ENCODE measurements at places on chromosomes 4 and X.

DNA sequence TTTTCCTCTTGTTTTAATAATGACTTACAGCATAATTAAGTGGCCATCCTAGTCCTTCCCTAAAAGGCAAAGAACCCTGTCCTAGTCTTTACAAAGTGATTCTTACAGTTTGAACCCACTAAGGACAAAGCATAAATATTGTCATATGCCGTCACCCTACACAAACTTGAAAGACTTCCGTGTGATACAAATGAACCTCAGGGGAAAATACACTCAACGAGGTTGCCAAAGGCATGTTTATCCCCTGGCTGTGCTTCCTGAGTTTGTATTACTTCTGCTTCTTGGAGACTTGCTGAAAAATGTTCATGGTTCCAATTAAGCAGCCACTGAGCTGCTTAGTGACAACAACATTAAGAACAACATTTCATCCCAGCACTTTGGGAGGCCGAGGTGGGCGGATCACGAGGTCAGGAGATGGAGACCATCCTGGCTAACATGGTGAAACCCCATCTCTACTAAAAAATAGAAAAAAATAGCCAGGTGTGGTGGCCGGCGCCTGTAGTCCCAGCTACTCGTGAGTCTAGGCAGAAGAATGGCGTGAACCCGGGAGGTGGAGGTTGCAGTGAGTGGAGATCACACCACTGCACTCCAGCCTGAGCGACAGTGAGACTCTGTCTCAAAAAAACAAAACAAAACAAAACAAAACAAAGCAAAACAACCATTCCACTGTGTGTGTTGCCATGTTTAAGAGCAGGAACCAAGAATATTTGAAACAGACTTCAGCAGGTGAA, 16.2 kb downstream of the RASSF6 start:
- DNase-seq: no peak

- DNase-seq: no peak
Observed at GRCh38 chrX:23745786-23746185, 2.7 kb upstream of the ACOT9 start.

- DNase-seq: no peak
Observed at GRCh38 chrX:24184018-24184417, 34.5 kb downstream of the ZFX start.

DNA sequence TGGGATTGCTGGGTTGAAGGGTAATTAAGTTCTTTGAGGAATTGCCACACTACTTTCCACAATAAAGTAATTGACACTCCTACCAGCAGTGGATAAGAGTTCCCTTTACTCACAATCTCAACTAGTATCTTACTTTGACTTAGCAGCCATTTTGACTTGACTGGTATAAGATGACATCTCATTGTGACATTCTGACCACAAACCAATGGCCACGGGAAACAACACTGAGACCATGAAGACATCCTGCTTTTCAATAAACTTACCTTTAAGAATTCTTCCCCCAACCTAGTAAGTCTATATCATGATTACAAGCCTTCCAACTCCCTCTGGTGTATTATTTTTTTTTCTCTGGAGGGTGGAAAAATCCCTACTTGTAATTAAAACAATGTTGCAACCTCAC, 66.9 kb upstream of the WDR1 start:
- no peak for DNase-seq

- no peak for DNase-seq
Observed at GRCh38 chrX:112066813-112067212, 15.8 kb downstream of the TRPC5 start.

DNA sequence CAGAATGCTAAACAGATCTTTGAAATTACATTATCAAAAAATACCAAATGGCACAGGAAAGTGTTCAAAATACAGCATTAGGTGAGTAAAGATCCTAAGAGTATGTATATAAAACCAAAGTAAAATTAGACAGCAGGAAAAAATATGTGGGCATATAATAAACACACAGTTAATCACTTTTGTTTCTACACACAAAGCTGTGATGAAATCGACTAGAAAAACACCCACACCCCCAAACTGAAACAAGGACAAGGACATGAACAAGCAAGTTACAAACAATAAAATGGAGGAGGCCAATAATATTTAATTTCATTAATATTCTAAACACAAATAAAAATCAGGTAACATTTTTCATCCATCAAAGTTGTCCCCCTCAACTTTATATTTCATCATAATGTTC, 143.2 kb downstream of the FRYL start:
- DNase-seq: no peak

DNA sequence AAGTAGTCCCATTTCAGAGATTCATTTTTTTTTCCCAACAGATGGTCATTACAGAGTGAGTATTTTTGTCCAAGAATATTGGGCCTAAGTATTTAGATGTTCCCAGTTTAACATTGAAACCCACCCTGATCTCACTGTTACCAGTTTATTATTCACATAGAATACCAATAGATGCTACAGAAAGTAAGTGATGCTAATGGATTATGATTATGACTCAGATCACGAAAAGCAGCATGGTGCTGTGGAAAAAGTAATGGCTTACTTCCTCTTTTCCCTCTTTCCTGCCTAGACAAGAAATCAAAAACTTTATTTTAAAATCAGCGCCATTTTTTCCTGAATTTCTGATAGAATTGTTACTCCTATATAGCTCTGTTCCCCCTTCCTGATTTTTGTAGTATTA, 51.9 kb downstream of the GSPT2 start:
- no peak for DNase-seq

GRCh38 chr4:136390824-136391223, 1141.5 kb downstream of the PCDH18 start:
- DNase-seq: no peak

DNA sequence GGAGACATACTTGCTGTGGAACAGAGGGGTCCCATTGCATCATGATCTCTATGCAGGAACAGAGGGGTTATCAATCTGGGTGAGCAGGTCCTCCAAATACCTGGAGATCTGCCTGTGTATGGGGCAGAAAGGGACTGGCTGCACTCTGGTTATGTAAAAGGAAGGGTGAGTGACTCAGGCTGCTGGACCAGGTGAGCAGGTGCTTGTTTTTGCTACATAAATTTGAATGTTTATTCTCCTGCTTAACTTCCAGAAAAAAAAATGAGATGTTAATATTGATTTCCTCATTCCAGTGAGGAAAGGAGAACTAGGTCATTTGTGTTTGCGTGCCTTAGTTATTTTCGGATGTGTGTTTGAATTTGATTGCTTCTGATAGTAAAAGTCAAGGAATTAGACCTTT, 225.8 kb upstream of the TRAM1L1 start:
- DNase-seq: no peak

GRCh38 chr4:117971403-117971802, 62.9 kb upstream of the NDST3 start:
- no peak for DNase-seq

DNA sequence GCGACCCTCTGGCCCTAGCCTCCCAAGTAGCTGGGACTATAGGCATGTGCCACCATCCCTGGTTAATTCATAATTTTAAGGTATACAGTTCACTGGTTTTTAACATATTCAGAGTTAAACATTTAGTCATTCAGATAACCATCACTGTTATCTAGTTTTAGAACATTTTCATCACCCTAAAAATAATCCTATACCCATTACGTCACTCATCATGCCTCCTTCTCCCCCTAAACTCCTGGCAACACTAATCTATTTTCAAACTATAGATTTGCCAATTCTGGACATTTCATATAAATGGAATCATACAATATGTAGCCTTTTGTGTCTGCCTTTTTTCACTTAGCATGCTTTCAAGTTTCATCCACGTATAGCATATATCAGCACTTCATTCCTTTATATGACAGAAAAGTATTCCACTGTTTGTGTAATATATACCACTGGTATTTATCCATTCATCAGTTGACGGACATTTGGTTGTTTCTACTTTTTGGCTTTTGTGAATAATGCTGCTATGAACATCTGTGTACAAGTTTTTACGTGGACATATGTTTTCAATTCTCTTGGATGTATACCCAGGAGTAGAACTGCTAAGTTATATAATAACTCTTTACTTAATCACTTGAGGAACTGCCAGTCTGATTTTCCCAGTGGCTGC, 32.0 kb upstream of the RPS3A start:
- DNase-seq: no peak

- DNase-seq: no peak
Observed at GRCh38 chr4:92359491-92359890, 55.7 kb downstream of the GRID2 start.
